ENCODE measurements at places on chromosomes 6 and 20.

DNA sequence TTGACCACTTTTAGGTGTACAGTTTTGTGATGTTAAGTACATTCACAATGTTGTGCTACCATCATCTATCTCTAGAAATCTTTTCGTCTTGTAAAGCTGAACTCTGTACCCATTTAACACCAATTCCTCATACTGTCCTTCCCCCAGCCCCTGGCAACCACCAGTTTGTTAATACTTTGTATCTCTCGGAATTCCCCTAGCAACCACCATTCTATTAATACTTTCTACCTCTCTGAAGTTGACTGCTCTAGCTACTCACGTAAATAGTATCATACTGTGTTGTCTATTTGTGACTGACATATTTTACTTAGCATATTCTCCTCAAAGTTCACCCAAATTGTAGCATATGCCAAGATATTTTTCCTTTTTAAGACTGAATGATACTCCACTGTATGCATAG is 82.3 kb upstream of the CLDN20 start:
- no peak for DNase-seq

DNA sequence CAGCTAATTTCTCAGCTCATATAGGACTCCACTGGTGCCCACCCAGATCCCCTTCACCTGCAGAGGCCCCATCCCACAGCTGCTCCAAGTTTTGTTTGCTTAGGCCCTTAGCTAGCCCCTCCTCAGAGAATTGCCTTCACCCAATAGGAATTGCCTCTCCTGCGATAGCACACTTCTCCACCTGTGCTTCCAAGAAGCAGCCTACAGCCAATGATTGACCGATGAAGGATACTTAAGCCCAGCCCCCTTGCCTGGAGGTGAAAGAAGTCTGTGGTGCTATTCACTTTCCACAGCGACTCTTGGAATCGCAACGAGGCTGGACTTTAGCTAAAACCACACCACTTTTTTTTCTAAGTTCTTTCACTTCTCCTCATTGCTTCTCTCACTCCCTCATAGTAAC is 353.2 kb upstream of the BTBD3 start:
- no peak for DNase-seq

DNA sequence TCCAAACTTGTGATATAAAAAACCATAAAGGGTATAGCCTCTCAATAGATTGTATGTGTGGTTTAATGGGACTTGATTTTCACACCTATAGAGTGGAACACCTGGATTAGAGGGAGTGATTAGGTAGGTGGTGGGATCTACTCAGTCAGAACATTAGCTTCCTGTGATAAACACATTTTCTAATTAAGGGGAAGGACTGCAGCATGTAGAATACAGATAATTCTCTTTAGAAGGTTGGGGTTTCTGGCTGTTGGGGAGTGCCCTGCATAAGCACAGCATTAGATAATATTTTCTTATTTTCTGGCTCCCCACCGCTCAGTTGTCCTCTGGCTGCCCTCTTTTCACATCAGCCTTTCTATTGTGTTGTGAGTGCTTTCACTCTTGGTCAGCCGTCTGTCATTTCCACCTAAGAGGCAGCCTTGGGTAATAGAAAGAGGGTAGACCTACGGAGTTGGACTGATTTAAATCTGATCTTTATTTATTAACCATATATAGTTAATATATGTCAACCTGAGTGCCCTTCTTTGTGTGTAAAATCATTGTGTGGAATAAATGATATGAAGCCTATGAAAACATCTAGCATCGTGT is 8.0 kb downstream of the CSE1L start:
- DNase-seq = no peak

DNA sequence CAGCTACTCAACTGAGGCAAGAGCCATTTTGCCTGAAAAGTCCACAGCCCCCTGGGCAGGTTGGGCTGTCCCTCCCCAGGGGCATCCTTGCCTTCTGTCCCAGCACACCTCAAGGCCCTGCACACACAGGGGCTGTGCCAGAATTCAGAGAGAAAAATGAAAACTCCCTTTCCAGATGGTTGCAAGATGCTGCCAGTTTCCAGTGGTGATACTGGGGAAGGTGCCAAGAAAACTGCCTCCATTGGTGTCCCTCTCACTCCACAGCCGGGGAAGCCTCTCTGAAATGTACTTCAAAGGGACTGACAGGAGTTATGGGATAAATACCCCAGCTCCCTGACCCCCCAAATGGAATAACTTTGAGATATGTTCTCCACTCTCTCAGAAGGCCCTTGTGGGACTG is 154.2 kb upstream of the MAFB start:
- no peak for DNase-seq

- DNase-seq = peak; percentile 82
Observed at GRCh38 chr6:90413867-90414266, 117.2 kb upstream of the BACH2 start.

DNA sequence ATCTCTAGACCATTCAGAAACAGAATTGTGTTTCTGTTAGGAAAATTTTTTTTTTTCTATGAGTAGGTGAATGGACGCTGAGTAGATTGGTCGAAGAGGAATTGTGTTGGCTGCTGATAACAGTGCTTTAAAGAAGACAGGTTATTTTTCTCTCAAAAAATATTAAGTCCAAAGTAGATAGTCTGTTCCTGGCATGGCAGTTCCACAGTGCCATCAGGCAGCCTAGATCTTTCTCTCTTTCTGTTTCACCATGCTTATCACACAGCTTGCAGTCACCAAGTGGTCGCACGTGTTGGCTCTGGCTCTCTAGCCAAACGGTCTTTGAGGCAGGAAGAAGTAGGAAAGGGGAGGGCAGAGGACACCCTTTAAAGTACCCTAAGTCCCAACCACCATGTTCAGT is 22.4 kb upstream of the SERINC3 start:
- DNase-seq = no peak

- DNase-seq = peak; percentile 31
Observed at GRCh38 chr6:22925920-22926789, 356.8 kb downstream of the HDGFL1 start.

DNA sequence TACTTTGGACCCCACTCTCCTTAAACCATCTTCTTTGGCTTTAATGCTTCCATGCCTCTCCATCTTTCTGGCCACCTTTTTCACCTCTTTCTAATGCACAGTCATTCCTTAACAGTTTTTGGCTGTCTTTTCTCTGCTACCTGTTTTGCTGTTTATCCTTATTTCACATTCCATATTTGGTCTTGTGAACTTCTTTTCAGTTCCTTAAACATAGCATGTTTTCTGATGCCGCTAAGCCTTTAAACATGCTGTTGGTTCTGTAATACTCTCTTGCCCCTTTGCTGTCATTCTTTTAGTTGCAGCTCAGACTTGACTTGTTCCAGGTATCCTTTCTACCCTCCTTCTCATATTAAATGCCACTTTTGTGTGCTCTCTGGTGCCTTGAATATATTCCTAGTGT is 35.8 kb downstream of the TOP1 start:
- no peak for DNase-seq
